ENCODE measurements at places on chromosomes 3 and 15. TPM values are rescaled to one million over a fixed set of nuclear protein-coding genes. Genes with fewer than 3 reads are reported as not detected.
A peak's percentile ranks its signal among the peaks of the same experiment; 100 is the strongest.

- no peak overlapping the region for H3K4me3 ChIP-seq
- H3K36me3 ChIP-seq = no peaks in the 10 kb centered on the region
- no peak overlapping the region for H3K27ac ChIP-seq
- no peak for DNase-seq
Measured at GRCh38 chr3:162224746-162225145, 728.1 kb downstream of the OTOL1 start.

DNA sequence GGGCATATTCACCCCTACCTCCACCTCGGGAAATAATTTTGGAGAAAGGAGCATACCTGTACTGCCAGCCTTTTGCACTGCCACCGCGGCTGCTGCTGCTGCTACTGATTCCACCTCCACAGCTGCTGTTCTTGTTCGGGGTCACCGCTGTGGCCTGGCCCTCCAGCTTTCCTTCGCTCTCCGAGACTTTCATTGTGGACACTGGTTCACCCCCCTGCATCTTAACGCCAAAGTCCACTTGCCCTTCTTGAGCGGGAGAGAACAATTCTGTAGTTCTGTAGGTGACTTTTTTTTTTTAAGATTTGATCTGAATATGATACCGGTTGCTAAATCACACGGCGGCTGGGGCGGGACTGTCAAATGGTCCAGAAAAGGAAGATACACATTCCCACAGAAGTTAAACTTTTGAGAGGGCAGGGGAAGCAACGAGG, 701 bp downstream of the OSBPL11 start:
- H3K4me1 ChIP-seq = peaks cover 49% of the 10 kb centered on the region
- no peaks in the 10 kb centered on the region for H3K36me3 ChIP-seq
- no peaks in the 10 kb centered on the region for H3K27me3 ChIP-seq
- H3K4me3 ChIP-seq = peak overlapping the region; percentile 56
- DNase-seq = peak; percentile 84

DNA sequence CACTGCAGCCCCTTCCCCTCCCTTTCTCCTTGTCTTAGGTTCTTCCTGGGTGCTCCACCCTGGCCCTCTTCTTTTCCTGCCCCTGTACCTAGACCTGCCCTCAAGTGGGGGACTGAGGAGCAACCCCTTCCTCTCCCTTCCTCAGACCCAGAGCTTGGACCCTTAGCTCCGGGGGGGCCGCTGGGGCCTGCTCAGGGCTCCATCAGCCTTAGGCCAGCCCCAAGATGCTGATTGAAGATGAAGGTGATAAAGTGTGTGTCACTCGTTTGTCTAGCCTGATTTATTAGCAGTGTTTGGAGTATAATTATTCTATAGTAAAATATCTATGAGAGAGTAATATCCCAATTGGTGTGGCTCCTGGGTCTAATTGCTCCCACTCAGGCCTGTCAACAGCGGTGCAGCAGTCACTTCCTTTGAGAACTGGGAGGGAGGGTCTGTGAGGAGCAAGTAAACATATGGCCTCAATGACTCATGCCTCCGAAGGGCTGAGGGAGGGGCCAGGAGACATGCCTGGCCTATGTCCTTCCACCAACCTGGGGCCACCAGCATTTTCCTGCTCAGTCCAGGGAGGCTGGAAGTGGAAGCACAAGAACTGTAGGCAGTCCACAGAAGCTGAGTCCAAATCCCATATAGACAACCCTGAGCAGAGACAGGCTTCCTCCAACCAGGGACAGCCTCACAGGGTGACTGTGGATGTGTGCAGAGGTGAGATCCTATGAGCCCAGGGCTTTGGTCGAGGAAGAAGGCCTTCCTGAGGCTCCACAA, 123.2 kb downstream of the DNAJB8 start:
- H3K4me1 ChIP-seq = peaks cover 4% of the 10 kb centered on the region
- no peak overlapping the region for H3K27ac ChIP-seq
- H3K36me3 ChIP-seq = peaks cover 17% of the 10 kb centered on the region
- DNase-seq = peak; percentile 29

DNA sequence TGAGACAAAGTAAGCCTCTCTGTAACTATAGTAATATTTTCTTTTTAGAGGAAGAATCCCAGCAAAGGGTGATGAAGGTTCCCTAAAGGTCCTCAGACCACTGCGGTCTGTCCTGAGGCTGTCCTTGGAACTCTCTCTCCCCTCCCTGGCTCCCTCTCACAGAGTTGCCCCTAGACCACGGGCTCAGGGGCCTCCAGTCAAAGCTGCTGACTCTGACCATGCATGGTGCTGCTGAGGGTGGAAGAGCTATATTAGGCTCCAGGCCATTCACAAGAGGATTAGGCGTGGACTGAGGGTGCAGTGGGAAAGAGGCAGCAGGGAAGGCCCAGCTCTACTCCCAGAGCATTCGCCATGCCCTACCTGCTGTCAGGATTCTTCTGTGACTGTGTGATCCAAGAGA, 14.6 kb downstream of the CAPN3 start:
- peaks cover 11% of the 10 kb centered on the region for H3K36me3 ChIP-seq
- H3K4me3 ChIP-seq = no peak overlapping the region
- DNase-seq = no peak

DNA sequence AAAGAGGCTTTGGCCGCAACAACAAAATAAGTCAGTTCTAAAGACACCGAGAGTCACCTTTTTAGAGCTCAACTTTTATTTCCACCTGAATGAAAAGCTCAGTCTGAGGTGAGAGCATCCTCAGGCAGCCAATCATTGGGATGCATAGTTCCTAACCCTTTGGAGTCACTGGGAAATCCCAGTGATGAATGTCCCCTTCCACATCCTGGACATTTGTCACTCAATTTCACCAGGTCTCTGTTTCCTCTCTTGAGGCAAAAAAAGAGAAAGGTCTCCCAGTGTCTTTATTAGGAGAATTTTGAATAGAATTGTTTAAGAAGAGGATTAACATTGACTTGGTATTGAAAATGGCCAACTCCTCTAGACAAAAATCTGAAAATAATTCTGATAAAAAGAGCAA, 137.5 kb upstream of the SPRED1 start:
- H3K36me3 ChIP-seq = no peaks in the 10 kb centered on the region
- H3K4me1 ChIP-seq = no peaks in the 10 kb centered on the region
- DNase-seq = no peak
- H3K27ac ChIP-seq = no peak overlapping the region

DNA sequence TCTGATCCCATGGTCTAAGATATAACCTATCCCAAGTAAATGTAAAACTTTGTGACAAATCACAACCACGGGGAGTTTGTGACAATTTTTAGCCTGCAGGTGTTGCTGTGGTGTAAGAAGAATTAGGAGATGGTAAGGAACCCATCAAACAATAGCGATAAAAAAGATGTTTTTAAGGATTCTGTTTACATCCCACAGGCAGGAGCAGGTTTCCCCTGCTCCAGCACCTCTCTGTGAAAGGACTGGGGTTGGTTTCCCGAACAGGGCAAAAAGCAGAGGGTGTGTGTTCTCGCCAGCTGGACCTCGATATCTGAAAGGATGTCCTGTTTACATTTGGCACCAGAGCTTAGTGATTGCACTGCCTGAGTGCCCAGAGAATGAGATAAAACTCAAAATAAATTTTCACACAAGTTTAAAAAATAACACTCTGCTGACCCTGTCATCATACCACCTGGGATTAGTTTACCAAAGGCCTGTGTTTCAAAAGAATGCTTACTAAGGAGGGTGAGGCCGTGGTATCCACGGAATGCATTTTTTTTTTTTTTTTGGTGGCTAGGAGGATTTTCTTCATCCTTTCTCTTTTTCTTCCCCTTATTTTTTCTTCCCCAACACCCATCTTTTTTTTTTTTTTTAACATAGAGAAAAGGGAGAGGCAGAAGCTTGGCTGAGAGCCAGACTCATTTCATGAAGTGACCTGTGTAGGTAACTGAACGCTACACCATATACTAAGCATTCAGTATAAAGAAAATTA, 151.8 kb upstream of the DPH6 start:
- no peaks in the 10 kb centered on the region for H3K36me3 ChIP-seq
- H3K27me3 ChIP-seq = no peaks in the 10 kb centered on the region
- no peak for DNase-seq
- no peaks in the 10 kb centered on the region for H3K4me1 ChIP-seq
- peak overlapping the region; percentile 78 for H3K27ac ChIP-seq

DNA sequence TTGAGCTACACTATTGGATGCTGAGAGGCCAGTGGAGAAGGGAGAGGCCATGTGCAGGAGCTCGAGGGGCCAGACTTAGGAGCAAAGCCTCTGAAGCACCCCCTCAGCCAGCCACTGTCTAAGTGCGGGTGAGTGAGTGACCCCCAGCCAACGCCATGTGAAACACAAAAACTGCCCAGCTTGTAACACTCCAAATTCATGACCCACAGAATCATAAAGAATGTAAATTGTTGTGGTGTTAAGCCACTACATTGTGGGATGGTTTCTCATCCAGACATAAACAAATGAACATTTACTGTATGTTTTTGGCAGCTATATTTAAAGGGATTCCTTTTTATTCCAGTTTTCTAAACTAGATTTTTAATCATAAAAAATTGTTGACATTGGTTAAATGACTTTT, 27.2 kb upstream of the TMEM158 start:
- no peak overlapping the region for H3K4me3 ChIP-seq
- DNase-seq = no peak
- no peak overlapping the region for H3K27ac ChIP-seq
- no peaks in the 10 kb centered on the region for H3K27me3 ChIP-seq
- H3K4me1 ChIP-seq = no peaks in the 10 kb centered on the region

Gene CLRN1
- polyA plus RNA-seq = not detected

- no peak for DNase-seq
- H3K27ac ChIP-seq = no peak overlapping the region
- H3K36me3 ChIP-seq = no peaks in the 10 kb centered on the region
- no peak overlapping the region for H3K4me3 ChIP-seq
Measured at GRCh38 chr15:86312486-86312885, 232.8 kb downstream of the AGBL1 start.

Gene CCDC39
- not detected for polyA plus RNA-seq

- no peaks in the 10 kb centered on the region for H3K27me3 ChIP-seq
- H3K4me1 ChIP-seq = no peaks in the 10 kb centered on the region
- H3K36me3 ChIP-seq = no peaks in the 10 kb centered on the region
- H3K4me3 ChIP-seq = no peak overlapping the region
- H3K27ac ChIP-seq = peak overlapping the region; percentile 56
Measured at GRCh38 chr15:58410353-58410752, 21.4 kb upstream of the LIPC start.

DNA sequence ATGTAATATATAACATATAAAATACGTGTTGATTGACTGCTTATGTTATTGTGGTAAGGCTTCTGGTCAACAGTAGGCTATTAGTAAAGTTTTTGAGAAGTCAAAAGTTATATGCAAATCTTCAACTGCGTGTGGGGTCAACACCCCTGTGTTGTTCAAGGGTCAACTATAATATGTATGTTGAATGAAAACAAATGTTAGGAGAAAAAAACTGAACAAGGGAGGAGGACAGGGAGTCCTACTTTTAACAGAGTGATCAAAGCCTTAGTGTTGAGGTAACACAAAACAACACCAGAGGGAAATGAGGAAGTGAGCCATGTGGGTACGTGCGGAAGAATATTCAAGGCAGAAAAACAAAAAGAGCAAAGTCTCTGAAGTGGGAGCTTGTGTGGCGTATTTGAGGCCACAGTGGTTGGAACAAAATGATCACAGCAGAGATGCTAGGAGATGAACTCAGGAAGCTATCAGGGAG, 62.5 kb downstream of the SFMBT1 start:
- no peaks in the 10 kb centered on the region for H3K36me3 ChIP-seq
- peak overlapping the region; percentile 74 for H3K27ac ChIP-seq
- H3K27me3 ChIP-seq = no peaks in the 10 kb centered on the region
- H3K4me1 ChIP-seq = peaks cover 18% of the 10 kb centered on the region
- no peak overlapping the region for H3K4me3 ChIP-seq

- no peaks in the 10 kb centered on the region for H3K36me3 ChIP-seq
- no peak for DNase-seq
- H3K27me3 ChIP-seq = no peaks in the 10 kb centered on the region
- H3K4me1 ChIP-seq = no peaks in the 10 kb centered on the region
- H3K27ac ChIP-seq = no peak overlapping the region
- no peak overlapping the region for H3K4me3 ChIP-seq
Measured at GRCh38 chr3:52032702-52033408, 23.5 kb downstream of the DUSP7 start.

DNA sequence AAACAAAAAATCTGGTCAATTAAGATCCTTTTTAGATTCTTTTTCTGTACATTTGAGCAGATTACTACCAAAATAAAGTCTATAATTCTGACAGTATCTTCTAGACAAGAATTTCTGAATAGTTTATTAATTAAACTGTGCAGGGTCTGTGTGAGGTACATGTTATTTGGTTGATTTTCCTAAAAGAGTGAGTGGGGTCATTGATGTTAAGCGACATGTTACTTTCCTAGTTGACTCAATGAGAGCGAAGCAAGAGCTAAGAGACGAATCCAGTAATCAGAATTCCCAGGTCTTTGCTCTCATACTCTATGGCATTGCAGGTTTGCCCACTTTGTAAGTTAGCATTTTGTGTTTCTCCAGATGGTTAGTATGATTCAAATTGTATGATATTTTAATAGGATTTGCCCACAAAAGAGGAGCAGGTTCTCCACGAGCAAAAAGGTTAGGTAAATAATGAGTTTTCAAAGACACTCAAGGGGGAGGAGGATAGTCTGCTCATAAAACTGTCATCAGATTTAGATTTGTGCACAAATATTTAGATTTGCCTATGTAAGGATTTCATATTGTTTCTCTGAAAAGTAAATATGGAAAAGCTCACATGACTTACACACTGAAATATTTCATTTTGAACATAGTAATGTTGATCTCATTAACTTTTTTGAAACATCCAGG, 217.2 kb upstream of the CGNL1 start:
- H3K27ac ChIP-seq = no peak overlapping the region
- H3K27me3 ChIP-seq = no peaks in the 10 kb centered on the region
- H3K36me3 ChIP-seq = no peaks in the 10 kb centered on the region
- H3K4me1 ChIP-seq = no peaks in the 10 kb centered on the region

DNA sequence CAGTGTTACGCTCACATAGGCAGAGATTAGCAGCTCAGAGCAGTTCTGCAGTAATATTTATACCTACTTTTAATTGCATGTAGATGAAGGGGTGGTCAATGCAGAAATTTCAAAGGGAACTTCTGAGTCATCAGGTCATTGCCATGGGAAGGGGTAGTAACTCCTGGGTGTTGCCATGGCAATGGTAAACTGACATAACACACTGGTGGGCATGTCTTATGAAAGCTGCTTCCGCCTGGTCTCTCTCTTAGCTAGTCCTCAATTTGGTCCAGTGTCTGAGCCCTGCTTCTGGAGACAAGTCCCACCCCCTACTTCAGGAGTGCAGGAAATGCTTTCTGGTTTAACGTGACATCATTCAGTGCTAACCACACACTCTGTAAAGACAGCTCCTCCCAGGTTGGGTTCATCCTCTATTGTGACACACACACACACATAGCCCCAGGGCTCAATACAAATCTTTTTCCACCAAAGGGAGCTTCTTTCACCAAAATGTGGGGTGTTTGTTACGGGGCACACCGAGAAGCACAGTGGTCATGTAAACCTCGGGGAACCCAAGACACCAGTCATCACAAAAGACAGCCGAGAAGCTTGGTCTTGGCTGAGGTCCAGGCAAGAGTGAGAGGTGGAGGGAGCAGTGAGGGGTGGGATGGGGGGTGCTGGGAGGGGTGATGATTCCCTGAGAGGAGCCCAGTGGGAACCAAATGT, 74.5 kb downstream of the TLE3 start:
- no peak overlapping the region for H3K27ac ChIP-seq
- no peaks in the 10 kb centered on the region for H3K27me3 ChIP-seq
- H3K36me3 ChIP-seq = no peaks in the 10 kb centered on the region
- no peak overlapping the region for H3K4me3 ChIP-seq

GRCh38 chr3:47940232-47940631, 76.0 kb downstream of the MAP4 start:
- H3K36me3 ChIP-seq = no peaks in the 10 kb centered on the region
- no peak for DNase-seq
- no peak overlapping the region for H3K27ac ChIP-seq
- no peaks in the 10 kb centered on the region for H3K4me1 ChIP-seq
- H3K4me3 ChIP-seq = no peak overlapping the region

Gene FAM107A
- polyA plus RNA-seq = 5.7 TPM

GRCh38 chr15:90981681-90982080, 12.7 kb downstream of the PRC1 start:
- H3K4me3 ChIP-seq = no peak overlapping the region
- H3K4me1 ChIP-seq = no peaks in the 10 kb centered on the region
- DNase-seq = no peak
- no peak overlapping the region for H3K27ac ChIP-seq

Data from spleen (tissue), 13 donors.